Small intestine (tissue), 16 donors: ENCODE measurements at places on chromosomes 6 and 20. TPM values are rescaled to one million over a fixed set of nuclear protein-coding genes. Genes with fewer than 3 reads are reported as not detected.

DNA sequence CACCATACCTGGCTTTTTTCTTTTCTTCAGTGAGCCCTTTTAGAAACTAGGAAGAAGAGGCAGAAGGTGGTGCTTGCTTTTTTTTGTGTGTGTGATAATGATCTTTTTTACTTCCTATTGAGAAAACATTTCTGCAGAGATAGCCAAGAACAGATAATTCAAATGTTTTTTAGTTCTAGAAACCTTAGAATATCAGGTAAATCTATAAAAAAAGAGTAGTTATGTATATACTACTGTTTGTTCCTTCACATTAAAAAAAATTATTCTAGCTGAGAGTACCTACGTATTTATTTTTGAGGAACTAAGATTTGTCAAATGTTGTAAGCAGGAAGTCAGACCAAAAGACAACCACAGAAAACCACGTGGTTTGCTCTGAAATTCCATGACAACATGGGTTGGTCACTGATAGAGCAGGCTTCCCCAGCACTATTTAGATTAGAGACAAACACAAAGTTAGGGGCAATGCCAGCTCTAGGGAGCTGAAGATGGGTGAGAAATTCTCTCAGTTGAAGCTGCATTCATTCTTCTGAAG is 12.8 kb downstream of the STK4 start:
- H3K27me3 ChIP-seq: no peaks in the 10 kb centered on the region
- H3K4me1 ChIP-seq: no peaks in the 10 kb centered on the region
- peak overlapping the region; percentile 95 for H3K27ac ChIP-seq
- peaks cover 21% of the 10 kb centered on the region for H3K36me3 ChIP-seq
- DNase-seq: peak; percentile 22

DNA sequence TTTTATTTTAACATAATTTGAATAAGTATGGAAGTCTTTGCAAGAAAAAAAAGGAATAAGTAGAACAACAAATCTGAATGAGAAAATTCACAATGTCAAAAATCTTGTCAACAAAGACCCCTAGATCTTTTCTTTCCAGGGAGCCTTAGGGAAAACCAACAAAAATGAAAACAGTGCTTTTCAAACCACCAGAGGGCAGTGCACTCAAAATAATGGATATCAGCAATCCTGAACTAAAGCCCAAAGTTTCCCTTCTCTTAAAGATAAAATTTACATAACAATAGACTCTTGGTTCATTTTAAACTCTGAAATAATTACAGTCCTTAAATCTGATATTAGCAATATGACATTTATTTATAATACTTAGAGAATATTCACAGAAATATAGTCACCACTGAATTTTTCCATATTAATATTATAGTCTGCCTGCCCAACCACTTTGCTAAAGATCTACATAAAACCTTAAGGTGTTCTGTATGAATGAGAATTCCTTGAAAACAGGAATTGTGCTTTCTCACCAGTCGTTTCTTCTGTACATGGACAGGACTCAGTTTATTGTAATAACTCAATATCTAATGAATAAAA is 105.3 kb upstream of the BMP5 start:
- H3K4me1 ChIP-seq: no peaks in the 10 kb centered on the region
- no peak overlapping the region for H3K4me3 ChIP-seq
- no peaks in the 10 kb centered on the region for H3K27me3 ChIP-seq
- no peaks in the 10 kb centered on the region for H3K36me3 ChIP-seq

DNA sequence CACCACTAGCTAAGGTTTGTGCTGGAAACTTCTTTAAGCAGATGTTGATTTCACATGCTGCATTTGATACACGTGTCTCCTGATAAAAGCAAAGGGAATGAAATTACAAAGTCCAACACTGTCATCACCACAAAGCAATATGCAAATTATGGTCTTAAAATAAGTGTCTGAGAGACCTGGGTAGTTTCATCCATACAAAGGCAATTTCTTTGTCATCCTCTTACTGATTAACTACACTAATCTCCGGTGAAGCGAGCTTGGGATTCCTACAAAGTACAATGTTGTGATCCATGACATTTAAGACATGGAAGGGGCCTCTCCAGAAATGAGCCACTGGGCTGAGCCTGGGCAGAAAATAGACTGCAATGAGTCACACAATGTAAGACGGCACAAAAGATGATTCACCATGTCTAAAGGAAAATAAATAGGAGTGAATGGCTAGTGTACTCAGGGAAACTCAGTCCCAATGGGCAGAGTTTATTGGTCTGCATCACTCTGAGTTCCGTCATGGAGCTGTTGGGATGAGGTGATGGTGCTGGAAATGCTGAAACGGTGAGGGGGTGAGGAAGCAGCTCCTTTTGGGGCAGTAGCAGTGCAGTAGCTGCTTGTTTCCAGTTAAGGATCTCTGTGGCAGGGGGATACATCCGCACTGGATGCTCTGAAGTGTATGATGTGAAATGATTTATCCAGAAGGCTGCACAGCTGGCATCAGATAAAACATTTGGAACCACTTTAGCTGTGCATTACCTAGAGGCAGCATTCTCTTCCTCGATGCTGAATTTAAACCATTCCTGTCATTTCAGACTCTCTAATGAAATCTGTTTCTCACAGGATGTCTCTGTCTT is 103.3 kb downstream of the IBTK start:
- H3K36me3 ChIP-seq: no peaks in the 10 kb centered on the region
- no peaks in the 10 kb centered on the region for H3K27me3 ChIP-seq
- H3K4me3 ChIP-seq: no peak overlapping the region
- DNase-seq: peak; percentile 76
- peaks cover 2% of the 10 kb centered on the region for H3K4me1 ChIP-seq

- H3K27me3 ChIP-seq: no peaks in the 10 kb centered on the region
- DNase-seq: no peak
- no peaks in the 10 kb centered on the region for H3K4me1 ChIP-seq
- no peak overlapping the region for H3K4me3 ChIP-seq
Observed at GRCh38 chr6:76451926-76452709, 379.7 kb upstream of the IMPG1 start.

- H3K4me1 ChIP-seq: no peaks in the 10 kb centered on the region
- peak; percentile 80 for DNase-seq
- no peak overlapping the region for H3K27ac ChIP-seq
- H3K4me3 ChIP-seq: no peak overlapping the region
- H3K27me3 ChIP-seq: no peaks in the 10 kb centered on the region
Observed at GRCh38 chr6:2209226-2209809, 36.1 kb downstream of the GMDS start.

GRCh38 chr6:29746846-29747687 is 23.8 kb downstream of the HLA-F start:
- peaks cover 4% of the 10 kb centered on the region for H3K4me1 ChIP-seq
- H3K27me3 ChIP-seq: peaks cover 66% of the 10 kb centered on the region
- H3K36me3 ChIP-seq: no peaks in the 10 kb centered on the region
- DNase-seq: no peak
- no peak overlapping the region for H3K27ac ChIP-seq
- H3K4me3 ChIP-seq: no peak overlapping the region

DNA sequence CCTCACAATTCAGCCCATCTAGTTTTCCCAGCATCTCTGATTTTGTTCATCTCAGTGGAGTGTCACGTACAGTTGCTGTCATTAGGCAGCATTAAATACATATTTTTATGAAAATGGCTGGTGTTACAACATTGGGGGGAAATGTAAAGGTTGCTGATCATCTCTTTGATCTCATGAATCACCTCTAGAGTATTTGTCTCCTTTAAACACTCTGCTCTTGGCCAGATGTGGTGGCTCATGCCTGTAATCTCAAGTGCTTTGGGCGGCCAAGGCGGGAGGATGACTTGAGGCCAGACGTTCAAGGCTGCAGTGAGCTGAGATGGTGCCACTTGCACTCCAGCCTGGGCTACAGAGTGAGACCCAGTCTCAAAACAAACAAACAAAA is 128.1 kb downstream of the IPCEF1 start:
- no peak overlapping the region for H3K27ac ChIP-seq
- H3K36me3 ChIP-seq: no peaks in the 10 kb centered on the region
- DNase-seq: no peak
- H3K4me1 ChIP-seq: peaks cover 4% of the 10 kb centered on the region

GRCh38 chr6:166697113-166697512 is 70.1 kb upstream of the RPS6KA2 start:
- DNase-seq: no peak
- no peaks in the 10 kb centered on the region for H3K27me3 ChIP-seq
- H3K36me3 ChIP-seq: no peaks in the 10 kb centered on the region
- no peaks in the 10 kb centered on the region for H3K4me1 ChIP-seq
- H3K4me3 ChIP-seq: no peak overlapping the region
- no peak overlapping the region for H3K27ac ChIP-seq

- no peaks in the 10 kb centered on the region for H3K27me3 ChIP-seq
- no peaks in the 10 kb centered on the region for H3K36me3 ChIP-seq
- no peak overlapping the region for H3K4me3 ChIP-seq
- no peak for DNase-seq
- no peak overlapping the region for H3K27ac ChIP-seq
Observed at GRCh38 chr20:38987777-38988176, 25.6 kb downstream of the DHX35 start.

Gene FAM162B
- 1.6 TPM for polyA plus RNA-seq

Gene GSS
- polyA plus RNA-seq: 54.0 TPM

Gene STX11
- 1.0 TPM for polyA plus RNA-seq

Gene TOX2
- 1.7 TPM for polyA plus RNA-seq
